ENCODE measurements at places on chromosomes 3 and 15.

DNA sequence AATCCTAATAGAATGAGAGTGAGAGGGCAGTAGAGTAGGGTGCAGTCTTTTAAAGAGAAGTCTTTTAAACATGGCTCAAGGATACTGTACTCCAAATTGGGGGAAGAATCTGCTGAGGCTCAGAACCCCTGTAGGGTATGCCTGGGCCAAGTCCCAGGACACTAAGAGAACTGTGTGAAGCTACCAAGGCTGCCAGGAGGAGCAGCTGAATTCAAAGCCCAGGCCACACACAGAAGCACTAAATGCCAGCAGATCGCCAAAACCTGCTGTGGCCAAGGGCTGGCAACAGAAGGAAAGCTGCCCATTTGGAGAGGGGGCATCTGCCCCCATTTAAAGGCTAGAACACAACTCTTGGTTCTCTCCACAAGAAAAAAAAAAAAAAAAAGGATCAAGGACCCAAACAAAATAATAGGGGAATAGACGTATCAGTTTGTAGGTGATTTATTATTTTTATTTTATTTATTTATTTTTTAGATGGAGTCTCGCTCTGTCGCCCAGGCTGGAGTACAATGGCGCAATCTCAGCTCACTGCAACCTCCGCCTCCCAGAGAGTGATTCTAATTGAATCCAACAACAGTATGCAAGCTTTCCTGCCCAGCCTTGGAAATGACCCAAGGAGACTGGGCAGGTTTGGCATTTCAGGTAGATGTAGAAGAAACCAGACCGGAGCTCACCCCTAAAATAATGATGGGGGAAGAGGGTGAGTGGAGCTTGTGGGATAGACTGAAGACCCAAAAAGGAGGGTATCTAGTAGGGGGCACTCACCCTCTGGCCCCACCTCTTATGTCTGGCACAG lies 279.0 kb upstream of the WNT5A start:
- DNase-seq: no peak

GRCh38 chr3:105580296-105580965 lies 213.7 kb downstream of the ALCAM start:
- DNase-seq: no peak

GRCh38 chr3:123884993-123885392 lies 861 bp upstream of the MYLK start:
- no peak for DNase-seq

DNA sequence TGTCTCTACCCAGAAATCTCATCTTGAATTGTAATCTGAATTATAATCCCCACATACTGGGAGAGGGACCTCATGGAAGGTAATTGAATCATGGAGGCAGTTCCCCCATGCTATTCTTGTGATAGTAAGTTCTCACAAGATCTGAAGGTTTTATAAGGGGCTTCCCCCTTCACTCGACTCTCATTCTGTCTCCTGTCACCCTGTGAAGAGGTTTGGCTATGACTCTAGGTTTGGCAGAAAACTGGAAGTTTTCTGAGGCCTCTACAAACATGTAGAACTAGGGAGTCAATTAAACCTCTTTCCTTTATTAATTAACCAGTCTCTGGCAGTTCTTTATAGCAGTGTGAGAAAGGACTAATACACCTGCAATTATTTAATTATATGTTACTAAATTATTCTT lies 125.2 kb upstream of the TGFBR2 start:
- no peak for DNase-seq

DNA sequence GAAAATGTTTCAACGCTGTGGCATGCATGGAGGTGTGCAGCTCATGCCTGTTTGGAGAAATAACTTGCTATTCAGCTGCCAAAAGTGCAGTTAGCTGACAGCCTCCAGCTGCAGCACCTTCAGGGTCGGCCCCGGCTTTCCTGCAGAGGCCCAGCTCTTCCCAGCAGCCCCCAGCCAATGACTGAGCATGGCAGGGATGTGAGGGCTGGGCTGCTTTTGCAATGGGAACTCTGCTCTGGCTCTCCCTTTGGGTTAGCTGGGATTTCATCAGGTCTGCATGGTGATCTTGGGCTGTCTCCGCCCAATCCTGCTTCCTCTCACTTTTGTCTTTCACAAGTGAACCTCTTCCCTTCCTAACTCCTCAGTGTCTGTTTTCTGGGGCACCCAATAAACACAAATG lies 396.6 kb downstream of the EPHB1 start:
- no peak for DNase-seq

GRCh38 chr15:68427963-68428362 lies 4.0 kb downstream of the ITGA11 start:
- no peak for DNase-seq

GRCh38 chr15:36737430-36737891 lies 158.0 kb downstream of the CDIN1 start:
- DNase-seq: no peak

DNA sequence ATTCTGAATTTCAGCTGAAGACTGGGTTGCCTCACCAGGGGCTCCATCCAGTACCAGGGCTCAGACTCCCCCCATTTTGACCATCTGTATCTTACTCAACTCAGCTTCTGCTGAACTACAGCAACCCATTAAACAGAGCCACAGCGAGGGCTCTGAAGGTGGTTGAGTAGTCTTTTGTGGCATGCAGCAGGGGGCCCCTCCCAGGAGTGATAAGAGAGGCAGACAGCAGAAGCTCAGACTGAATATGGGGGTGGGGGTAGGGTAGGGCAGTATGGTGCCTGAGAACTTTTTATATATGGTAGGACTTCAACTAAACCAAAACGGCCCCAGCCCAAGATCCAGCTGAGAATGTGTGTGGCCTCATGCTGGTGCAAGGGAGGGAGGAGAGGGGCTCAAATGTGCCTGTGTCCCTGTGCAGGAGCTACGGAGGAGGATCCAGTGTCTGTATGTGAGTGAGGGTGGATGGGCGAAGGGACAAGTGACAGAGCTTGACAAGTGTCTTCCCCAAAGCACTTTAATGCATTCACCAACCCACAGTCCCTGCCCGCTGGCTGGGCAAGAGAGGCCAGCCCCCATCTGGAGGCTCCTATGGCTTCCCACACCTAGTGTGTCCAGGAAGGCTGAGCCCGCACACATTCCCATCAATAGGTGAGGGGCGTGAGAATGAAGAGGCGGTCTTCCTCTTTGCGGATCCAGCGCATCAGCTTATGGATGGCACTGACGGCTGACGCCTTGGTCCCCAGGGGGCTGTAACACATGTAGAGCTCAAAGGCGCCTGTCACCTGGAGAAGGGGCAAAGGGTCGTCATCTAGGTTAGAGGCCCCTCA lies 4.9 kb upstream of the MST1R start:
- no peak for DNase-seq
